ENCODE measurements at places on chromosomes 11 and 22.

- DNase-seq, result no peak
Observed at GRCh38 chr11:44266056-44266780, 43.7 kb downstream of the ALX4 start.

- DNase-seq, result no peak
Observed at GRCh38 chr11:105673089-105673488, 63.2 kb downstream of the GRIA4 start.

DNA sequence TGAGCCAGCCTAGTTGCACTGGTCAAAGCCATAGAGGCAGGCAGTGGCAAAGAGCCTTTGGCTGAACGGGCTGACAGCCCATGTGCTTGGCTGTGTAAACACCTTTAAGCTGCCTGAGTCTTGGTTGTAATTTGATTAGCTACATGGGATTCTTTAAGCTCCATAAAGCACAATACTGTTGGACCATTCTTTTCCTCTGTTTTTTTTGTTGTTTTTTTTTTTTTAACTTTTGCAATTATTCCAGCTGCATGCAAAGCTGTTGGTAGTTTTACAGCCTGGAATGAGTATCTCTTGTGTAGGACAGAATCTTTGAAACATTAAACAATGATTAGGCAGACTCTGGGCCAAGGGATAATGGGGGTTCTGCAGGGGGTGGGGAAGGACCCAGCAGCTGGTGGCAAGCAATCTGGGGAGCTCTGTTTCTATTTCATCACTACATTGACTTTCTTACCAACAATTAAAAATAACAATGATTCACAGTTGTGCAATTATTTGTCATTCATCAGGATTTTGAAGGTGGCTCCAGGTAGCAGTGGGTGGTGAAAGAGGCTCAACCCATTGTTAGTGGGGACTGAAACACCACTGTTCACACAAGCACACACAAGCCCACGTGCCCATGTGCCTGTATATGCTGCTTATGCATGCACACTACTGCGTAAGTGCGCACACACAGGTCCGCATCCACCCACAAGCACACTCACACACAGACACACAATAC, 69.5 kb upstream of the CSNK2A3 start:
- no peak for DNase-seq

DNA sequence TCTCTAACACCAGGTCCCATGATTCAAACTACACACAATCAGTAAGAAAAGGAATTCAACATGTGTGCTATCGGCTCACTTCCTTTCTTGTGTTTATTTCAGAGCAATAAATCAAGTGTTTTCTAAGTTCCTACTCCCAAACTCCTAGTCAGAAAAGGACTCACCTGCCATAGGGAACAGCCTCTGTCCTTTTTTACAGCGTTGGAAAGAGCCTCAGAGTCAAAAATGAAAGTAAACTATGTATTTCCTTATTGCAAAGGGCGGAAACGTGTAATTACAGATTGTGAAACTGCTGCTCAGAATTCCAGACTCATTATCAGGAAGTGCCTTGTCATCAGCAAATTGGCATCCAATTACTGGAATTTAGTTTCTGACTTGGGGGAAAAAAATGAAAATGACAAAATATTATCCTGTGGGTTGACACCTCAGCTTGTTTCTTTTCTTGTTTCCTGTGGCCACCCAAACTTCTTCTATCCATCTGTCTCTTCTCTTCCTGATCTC, at the start of gene CASP4:
CASP4 (minus strand) TSS at position 220 of the 501 bp plus-strand sequence; CDS start at position 171, 49 bp downstream.
- no peak for DNase-seq

DNA sequence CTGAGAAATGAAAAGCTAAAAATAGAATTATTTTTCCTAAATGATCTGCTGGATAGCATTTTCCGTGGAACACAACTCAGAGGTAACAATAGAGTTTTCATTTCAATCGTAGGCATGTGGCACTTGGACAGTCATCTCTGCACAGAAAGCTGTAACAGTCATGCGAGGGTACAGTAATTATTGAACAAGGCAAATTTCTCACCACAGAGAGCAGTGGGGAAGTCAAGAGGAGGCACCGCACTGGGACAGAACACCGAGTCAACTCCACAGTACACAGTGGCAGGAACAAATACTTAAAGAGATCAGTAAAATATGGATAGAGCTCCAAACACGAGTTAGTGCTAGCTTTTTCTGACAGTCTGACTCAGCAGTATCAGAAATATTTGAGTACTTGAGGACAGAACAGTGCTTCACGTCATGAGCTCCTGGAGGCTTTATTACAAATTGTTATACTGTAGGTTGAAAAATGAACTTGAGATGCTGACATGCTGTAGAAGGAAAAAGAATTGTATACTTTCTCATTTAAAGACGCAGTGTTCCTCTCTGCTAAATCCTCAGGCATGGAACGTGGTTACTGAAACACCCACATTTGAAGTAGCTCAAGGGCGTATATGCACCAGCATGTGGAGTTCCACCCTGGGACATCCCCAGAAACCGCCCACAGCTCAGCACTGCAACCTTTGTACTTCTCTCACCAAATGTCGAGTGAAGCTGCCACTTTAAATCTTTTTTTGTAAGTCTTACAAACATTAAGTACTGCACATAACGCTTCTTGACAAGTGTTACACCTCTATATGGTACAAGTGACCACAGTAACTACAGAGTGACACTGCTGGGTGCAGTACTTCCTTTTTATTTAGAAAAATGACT, 27.4 kb upstream of the YPEL1 start:
- DNase-seq, result no peak

DNA sequence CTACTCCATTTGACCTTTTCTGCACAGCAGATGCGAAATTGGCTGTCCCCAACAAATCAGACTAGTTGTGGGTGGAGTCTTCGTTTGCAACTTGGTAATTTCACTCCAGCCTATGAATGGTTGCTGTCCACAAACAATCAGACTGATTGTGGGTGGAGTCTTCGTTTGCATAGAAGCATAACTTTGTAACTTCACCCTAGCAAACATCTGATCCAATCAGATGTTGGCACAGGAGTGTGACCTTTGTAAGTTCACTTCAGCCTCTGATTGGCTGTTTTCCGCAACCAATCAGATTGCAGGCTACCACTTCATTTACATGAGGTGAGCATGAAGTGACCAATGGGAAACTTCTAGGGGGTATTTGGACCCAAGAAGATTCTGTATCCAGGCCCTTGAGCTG, 16.3 kb upstream of the CABP2 start:
- DNase-seq, result no peak

GRCh38 chr22:36536717-36537116, 7.8 kb upstream of the EIF3D start:
- no peak for DNase-seq

GRCh38 chr11:27018902-27019529, 21.6 kb upstream of the BBOX1 start:
- DNase-seq, result no peak

- DNase-seq, result no peak
Observed at GRCh38 chr22:39097098-39098020, at the start of gene APOBEC3H. TSS of gene APOBEC3H (plus strand) at chr22:39097244. CDS start at chr22:39100279, 3,035 bp downstream.

GRCh38 chr11:44701276-44701675, 25.5 kb upstream of the TSPAN18 start:
- no peak for DNase-seq

GRCh38 chr22:47600281-47600680, 837.8 kb downstream of the TBC1D22A start:
- DNase-seq, result peak; percentile 25

DNA sequence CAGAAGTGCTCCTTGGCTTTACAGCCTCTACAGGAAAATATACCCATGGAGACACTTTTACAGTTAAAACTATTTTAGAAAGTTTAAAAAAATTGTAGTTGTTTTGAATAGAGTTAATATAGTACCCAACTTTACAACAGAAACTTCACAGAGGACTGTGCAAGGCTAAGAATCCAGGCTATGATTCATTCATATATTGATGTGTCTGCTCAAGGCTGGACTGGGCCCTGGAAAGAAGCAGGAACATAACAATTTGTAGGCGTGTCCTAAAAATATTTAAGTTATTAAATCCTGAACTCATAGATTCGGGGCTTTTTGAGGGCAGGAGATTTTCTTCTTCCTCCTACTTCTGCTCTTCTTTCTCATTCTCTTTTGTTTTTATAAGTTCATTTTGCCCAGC, 291.5 kb upstream of the CCDC179 start:
- no peak for DNase-seq

GRCh38 chr11:115674937-115675544, 170.8 kb upstream of the CADM1 start:
- no peak for DNase-seq

Measured in activated CD8-positive, alpha-beta memory T cell treated with anti-CD3 and anti-CD28 coated beads, Interleukin-2, amount 50 U/mL, for 48 hours (primary cell).